ENCODE measurements at places on chromosomes 6 and 20.

DNA sequence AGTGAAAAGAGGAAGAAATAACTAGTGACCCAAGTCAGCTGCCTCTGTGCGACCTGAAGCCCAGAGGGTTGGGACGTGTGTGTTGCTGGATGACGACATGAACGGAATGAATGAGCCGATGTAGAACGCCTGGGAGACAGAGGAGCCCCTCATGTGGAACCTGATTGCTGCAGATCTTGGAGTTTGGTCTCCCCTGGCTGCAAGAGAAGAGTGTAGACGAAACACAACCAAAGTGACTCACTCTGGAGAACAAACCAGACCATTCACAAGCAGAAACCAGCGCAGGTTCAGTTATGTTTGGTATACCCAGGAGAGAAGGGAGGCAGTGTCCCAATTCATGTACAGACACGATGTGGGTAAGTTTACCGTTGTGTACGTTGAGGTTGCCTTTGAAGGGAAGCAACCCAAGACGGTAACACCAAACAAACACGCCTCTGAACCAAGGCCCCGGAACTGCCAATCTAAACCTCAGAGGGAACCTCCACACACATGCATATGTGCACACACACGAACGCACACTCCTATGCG is 265.9 kb downstream of the BMP7 start:
- DNase-seq = no peak

- DNase-seq = no peak
Observed at GRCh38 chr6:41375598-41376151, 40.3 kb downstream of the NCR2 start.

DNA sequence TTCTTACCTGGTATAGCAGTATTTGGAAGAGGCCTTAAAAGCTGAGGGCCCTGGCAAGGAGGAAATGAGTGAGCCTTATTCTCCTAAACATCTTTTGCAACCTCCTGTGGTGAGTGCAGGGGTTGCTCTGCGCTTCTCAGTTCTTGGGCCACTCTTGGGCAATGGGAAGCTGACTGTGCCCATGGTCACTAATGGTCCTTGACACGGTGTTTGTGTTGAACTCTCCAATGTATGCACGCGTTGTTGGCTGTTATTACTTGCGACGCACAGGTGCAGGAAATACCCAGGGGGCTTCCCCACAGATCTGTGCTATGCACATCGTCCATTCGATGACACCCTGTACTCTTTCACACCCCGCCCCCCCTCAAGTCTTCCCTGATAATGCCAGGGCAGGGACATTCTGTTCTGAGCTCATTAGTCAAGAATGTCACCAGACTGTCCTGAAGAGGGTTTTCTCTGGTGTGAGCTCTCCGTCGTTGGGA is 79.7 kb downstream of the EDN1 start:
- DNase-seq = no peak

DNA sequence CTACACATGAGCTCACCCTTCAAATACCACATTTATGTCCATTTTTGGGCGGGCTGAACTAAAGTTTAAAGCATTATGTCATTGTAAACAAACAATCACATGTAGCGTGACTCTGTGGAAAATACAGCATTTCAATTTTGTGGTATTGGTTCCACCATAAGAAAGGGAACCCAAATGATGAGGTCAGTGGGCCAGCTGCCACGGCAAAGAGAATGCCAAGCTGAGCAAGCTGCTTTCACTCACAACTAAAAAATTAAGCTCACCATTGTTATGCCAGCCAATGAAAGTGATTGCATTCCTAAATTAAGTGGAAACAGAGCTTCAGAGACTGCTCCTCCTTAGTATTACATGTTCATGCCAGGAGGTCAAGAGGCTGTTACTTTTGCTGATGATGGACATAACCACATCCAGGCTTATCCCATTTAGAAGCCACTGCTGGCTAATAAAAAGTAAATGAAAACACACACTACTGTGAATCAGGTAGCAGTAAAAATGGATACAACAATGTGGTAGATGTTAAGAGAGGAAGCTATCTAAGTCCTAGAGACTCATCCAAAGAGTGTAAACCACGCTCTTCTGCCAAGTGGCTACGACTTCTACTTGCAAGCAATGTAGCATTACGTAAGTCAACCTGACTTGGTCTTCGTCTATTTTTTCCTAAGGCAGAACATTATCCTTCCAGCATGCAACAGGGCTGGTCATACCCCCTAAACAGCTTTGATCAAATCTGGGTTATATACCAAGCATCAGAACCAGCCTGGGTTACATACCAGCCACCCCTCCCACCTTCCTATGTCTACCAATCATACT is 164.8 kb downstream of the BACH2 start:
- no peak for DNase-seq

GRCh38 chr20:42067596-42067995 is 449.4 kb upstream of the CHD6 start:
- DNase-seq = no peak

- DNase-seq = no peak
Observed at GRCh38 chr20:53833333-53834061, 236.9 kb downstream of the BCAS1 start.

DNA sequence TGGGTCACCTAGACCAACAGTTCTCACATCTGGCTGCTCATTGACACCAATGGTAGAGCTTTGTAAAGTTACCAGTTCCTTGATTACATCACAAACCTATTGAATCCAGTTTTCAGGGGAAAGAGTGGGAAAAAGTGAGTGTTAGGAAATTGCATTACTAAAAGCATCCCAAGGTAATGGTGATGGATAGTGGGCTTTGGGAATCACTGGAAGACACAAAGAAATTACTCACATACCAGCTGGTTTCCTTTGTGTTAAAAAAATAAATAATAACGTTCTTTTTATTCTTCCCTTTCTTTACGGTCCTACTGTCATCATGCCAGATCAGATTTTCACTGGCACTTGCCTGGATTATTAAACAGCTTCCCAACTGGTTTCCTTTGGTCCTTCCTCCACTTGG is 370.7 kb downstream of the RFPL4B start:
- DNase-seq = no peak

DNA sequence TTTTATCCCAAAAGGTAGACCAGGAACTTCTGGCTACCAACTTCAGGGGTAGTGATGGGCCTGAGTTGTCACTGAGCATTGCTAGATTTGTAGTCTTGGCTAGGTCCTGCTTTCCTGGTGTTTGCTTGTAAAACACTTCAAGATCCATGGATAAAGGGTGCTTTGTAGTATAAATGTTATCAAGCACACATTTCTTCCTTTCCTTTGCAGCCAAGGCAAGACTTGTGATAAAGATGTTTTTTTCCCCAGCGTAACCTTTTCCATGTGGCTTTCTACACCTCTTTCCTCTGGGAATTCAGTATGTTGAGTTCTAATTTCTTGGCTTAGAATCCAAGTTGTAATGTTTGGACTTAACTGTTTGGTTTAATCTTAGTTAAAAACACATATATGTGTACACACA is 122.8 kb upstream of the CLDN20 start:
- no peak for DNase-seq

- DNase-seq = no peak
Observed at GRCh38 chr6:27209659-27210269, 37.7 kb upstream of the PRSS16 start.

GRCh38 chr20:62805155-62805710 is 598 bp downstream of the OGFR start:
- no peak for DNase-seq

- DNase-seq = no peak
Observed at GRCh38 chr20:58459058-58459750, 56.0 kb downstream of the APCDD1L start.

DNA sequence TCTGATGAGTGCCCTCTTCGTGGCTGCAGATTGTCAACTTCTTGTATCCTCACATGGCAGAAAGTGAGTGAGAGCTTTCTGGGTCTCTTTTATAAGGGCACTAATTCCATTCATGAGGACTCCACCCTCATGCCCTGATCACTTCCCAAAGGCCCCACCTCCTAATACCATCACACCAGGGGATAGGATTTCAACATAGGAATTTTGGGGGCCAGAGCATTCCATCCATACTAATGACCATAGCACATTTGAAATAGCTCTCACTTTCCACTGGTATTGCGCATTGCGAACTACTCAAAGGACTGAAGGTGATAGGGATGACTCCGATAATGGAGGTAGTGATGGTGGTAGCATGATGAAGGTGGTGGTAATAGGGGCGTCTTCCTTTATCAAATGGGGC is 324.3 kb downstream of the PRL start:
- no peak for DNase-seq

- DNase-seq = no peak
Observed at GRCh38 chr6:10662207-10662606, 32.2 kb downstream of the C6orf52 start.

DNA sequence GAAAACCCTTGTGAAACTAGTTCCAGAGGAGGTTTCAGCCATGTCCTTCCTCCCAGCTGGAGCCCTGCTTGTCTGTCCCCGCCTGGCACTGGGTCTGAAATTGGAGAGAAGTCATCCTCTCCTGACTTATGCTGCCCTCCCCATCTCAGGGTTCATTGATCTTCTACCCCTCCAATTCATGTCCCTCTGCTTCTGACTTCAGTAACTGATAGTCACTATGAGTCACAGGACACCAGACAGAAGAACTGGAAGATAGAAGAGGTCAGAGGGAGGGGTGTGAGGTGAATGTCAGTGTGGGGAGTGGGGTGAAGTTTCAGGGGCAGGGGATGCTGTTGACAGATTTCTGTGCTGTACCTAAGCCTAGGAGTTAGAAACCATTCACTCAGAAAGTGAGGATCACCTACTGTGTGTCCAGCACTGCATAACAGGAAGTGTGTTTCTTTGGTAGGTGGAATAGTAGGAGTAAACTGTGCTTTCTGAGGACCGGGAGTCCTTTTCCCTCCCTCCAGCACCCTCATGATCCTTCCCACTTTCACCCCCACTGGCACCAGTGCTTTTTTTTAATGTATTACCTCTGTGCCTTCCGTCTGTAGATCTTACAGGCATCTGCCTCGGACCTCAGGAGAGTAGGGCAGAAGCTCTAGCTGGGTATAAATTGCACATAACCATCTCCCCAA is 627 bp upstream of the RPP21 start:
- DNase-seq = no peak

DNA sequence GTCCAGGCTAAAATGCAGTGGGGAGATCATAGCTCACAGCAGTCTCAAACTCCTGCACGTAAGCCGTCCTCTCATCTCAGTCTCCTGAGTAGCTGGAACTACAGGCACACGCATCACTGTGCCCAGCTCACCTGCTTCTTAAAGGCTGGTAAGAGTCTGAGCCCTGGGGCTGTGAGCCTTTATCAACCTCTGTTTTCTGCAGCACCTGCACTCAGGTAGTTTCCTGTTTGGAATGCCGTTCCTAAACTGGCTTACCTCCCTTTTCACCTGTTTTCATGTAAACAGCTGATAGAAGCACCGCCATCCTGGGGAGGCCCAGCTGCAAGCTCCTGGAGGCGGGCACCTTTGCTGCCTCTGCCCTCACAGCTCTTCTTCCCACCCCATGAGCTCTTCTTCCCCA is 45.4 kb downstream of the SLC24A3 start:
- no peak for DNase-seq

DNA sequence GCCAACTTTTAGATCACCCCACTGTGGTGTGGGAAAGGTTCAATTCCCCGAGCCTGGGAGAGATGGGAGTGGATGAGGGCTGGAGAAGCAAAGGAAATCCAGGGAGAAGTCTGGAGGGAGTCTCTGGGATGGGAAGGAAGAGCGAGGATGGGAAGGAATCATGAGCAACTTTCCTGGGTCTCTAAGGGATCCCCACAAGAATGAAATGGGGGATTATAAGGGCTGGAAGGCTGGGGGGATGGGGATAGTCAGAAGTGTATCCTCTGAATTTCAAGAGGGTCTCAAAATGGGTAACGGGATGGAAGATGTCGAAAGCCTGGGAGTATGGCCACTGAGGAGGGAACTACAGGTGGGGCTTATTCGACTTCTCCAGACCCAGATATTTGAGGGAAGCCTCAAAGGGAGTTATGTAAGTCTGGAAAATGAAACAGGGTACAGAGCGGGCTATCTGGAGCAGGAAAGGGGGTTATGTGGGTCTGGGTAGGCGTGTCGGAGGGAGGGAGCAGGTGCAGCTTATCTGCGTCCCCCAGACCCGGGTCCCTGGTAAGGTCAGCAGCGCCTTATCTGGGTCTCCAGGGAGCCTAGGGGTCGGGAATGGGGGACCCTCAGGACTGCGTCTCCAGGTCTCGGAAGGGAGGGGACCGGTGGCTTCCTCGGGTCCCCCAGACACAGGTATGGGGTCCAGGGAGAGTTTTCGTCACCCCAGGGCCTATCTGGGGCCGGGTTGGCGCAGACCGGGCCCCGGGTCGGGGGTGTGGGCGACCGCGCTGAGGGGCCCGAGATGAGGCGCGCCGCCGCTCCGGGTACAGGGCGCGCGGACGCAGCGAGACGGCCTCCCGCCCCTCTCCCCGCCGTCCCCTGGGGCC is 550 bp downstream of the PLAGL2 start:
- no peak for DNase-seq

DNA sequence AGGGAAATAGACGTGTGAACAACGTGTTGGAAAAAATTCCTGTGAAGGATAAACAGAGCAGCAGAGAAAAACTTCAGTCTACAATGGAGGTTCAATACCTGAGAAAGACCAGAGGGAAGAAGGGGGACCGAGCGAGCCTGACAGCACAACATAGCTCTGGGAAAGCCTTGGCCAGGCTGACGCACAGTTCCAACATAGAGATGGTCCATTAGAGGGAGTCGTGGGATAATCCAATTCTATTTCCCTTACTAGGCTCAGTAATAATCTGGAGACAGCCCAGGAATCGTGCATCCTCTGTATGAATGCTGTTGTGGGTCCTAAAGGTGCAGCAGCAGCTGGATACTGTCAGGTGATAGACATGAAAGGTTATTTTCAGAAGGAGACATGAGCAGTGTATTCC is 370.8 kb upstream of the BTBD3 start:
- no peak for DNase-seq

GRCh38 chr6:24752917-24753492 is 21.7 kb upstream of the GMNN start:
- DNase-seq = no peak

DNA sequence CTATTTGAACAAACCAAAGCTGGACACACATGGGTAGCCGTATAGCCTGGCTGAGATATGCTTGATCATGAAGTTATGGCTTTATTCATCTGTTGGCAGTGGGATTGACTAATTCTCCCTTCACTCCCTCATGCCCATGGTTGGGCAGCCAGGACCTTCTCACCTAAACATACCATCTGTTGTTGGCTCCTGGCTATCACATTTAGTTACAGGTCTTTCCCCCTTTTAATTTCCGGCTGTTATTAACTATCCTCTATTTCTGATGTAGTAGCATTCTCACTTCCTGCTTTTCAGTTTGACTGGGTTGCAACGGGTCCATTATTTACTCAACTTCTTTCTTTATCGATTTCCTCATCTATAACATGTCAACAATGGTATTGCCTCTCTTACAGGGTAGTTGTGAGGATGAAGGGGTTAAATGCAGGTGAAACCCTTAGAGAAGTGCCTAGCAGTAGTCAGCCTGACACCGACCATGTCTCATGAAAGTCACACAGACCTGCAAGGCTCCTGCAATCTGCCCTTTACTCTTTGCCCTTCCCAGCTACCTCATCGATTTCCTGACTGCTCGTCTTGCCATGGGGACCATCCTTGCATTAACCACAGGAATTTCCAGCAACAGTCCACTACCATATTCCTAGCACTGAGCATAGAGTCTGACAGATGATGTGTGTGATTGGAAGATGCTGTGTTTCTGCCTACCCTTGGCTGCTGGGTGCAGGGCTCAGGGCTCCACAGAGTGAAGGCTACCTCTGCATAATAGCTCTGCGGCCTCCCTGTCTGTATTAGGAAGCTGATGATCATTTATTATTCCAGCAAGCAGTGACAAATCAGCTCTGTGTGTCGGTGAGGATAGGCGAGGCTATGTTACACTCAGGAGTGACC is 42.2 kb downstream of the PPP1R14C start:
- no peak for DNase-seq
